SK-N-SH (cell line): ENCODE measurements at places on chromosomes 16 and 17. TPM values are rescaled to one million over a fixed set of nuclear protein-coding genes. Genes with fewer than 3 reads are reported as not detected.
A peak's percentile ranks its signal among the peaks of the same experiment; 100 is the strongest.

DNA sequence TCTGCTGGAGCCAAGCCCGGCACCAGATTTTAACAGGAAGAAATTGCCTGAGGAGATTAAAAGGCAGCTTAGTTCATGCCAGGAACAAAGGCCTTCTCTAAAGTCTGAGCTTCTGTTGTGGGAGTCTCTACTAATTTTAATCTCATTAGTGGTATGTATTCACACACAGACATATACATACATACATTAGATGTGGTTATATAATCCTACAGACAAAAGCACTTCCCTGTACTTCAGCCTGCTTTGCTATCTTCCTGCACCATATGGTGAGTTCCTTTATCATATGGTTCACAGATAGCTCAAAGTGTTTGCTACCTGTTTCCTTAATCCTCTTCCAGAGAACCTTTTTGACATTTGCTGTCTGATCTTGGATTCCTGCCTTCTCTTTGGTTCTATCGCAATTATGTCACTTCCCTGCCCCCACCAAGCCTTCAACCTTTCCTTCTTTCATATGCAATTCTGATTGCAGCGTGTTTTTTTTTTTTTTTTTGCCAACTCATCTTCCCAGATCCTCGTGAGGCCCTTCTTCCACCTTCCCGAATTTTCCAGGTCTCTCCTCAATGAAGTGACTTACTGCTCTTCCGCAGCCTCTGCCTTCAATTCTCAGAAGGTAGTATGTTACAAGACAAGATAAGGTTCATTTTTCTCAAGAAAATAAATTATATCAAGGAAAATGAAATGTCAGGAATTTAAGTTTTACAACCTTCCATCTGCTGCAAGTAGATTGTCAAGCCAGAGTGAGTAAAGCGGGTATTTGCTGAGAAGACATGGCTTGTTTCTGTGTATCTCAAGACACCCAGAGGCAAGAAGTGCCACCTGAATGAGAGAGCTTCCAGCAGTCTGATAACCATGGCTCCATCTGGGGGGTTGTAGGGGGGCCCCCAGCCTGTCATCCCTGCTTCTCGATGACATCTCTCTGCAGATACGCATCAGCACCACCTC is 120.2 kb upstream of the CACNG3 start:
- DNase-seq, result no peak

- DNase-seq, result peak; percentile 49
Observed at GRCh38 chr16:81601008-81601428, 156.4 kb downstream of the CMIP start.

- DNase-seq, result no peak
Observed at GRCh38 chr17:10793816-10794215, 10.1 kb downstream of the TMEM238L start.

- DNase-seq, result no peak
Observed at GRCh38 chr17:77753246-77753645, 205.3 kb upstream of the TNRC6C start.

DNA sequence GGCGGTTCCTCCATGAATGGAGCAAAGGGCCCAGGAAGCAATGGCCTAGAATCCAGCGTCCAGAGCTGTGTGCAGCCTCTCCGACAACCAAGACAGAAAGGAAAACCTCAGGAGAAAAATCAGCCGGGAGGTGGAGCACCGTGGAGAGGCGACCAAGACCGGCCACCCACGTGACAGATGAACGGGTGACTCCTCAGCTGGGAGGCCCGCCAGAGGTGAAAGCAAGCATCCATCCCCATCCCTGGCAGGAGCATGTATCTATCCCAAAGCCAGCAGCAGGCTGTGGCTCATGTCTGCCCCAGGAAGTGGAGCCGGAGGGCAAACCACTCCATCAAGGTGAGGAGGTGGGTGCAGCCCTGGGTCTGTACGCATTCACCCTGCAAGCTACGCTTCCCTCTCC is 52.1 kb downstream of the FOXL1 start:
- DNase-seq, result no peak

The FOXN1 gene
- polyA plus RNA-seq, result not detected in 2 replicates
